ENCODE measurements at places on chromosomes 1 and 21. TPM values are rescaled to one million over a fixed set of nuclear protein-coding genes. Genes with fewer than 3 reads are reported as not detected.

NBPF10 gene
- polyA plus RNA-seq = 0.36 TPM

DNA sequence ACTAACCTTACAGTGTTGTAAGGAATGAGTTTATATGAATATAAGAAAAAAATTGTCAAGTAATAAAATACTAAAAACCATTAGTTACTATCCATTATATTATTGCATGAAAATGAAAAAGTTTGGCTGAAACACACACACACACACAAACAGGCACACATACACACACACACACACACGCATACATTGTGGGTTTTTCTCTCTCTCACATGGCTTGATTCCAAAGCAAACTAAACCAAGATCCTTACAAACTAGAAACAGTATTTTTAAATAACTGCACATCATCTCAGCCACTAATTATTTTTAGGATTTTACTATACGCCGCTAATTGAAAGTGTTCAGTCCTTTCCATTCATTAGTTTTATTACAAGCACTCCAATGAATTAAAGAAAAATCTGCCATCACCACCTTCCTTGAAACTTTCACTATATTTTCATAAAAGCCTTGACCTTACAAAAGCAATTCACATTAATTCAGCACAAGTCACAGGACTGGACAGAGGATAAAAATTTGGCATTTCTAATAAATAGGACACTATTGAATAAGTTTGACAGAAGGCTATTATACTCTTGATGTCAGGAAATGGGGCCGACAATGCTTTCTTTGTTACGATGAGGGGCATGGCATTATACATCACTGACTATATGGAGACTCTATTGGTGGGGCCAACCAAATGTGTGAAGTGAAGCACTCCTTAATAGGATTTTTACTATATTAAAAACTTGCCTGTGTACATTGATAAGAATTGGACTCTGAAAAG is 187.0 kb upstream of the ESRRG start:
- DNase-seq = no peak

DPYD gene
- 5.1 TPM for polyA plus RNA-seq

TEKT2 gene
- not detected for polyA plus RNA-seq

GLIS1 gene
- not detected for polyA plus RNA-seq

- no peak for DNase-seq
Measured at GRCh38 chr1:114292835-114293234, 139.2 kb upstream of the SYT6 start.

HSD3B1 gene
- polyA plus RNA-seq = not detected

KMO gene
- 0.36 TPM for polyA plus RNA-seq

DNA sequence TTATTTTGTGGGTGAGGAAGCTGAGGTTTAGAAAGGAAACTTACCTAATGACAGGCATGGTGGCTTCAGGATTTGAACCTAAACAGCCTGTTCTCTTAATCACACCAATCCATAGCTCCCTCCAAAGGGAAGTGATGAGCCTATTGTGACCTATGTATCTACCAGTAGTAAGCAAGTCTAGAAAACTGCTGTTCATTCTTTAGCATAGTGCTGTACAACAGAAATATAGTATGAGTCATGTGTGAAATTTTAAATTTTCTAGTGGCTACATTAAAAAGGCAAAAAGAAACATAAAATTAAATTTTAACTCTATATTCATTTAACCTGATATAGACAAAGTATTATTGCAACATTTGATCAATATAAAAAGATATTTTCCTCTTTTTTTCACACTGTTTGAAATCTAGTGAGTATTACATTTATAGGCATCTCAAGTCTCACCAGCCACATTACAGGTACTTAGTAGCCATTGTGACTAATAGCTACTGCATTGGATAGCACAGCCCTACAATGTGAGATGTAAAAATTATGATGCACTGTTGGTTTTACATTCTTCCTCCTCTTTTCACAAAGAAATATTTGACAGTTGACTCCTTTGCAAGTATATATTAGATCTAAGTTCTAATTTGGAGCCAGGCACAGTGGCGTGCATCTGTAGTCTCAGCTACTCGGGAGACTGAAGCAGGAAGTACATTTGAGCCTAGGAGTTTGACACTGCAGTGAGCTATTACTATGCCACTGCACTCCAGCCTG is 16.6 kb downstream of the IPO9 start:
- DNase-seq = no peak

DNA sequence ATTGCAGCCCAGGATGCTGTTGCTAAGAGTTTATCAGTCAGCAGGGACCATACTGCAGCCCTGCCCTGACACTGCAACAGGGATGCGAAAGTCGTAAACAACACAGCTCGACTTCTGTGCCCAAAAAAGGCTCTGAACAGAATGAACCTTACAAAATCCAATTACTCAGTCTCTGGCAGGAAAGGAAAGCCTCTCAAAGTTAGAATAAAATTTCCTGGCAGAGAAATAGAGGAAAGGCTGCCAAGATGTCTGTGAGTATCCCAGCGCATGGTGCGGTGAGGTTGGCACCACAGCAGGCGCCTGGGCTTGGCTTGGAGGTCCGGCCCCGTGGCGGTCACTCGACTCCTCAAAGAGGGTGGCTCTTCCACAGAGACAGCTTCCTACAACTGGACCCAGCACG is 185.8 kb downstream of the PCP4 start:
- no peak for DNase-seq

DNMT3L gene
- 0.09 TPM for polyA plus RNA-seq

DENND2C gene
- 0.16 TPM for polyA plus RNA-seq

- peak; percentile 36 for DNase-seq
Measured at GRCh38 chr1:154186177-154186576, 5.7 kb downstream of the TPM3 start.

DNA sequence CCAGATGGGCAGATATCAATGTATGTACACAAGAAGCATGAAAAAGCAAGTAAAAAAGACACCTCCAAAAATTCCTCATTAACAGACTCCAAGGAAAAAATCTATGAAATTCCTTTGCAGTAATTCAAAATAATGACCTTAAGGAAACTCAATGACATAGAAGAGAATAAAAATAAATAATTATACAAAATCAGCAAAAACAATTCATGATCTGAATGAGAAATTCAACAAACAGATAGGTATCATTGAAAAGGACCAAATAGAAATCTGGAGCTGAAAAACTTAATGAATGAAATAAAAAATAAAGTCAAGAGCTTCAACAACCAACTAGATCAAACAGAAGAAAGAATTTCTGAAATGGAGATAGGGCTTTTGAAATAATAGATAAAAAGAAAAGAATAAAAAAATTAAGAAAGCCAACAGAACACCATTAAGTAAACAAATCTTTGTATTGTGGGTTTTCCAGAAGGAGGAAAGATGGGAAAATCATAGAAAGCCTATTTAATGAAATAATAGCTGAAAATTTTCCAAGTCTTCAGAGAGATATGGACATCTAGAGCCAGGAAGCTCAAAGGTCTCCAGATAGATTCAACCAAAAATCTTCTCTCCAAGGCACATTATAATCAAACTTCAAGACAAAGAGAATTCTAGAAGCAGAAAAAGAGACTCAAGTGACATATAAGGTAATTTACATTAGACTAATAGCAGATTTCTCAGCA is 52.0 kb upstream of the KCNK1 start:
- DNase-seq = no peak

GRCh38 chr21:44686000-44686781 is 4.2 kb upstream of the KRTAP12-1 start:
- DNase-seq = no peak

CFHR5 gene
- not detected for polyA plus RNA-seq

CFHR3 gene
- polyA plus RNA-seq = 0.47 TPM

LEPR gene
- polyA plus RNA-seq = 3.1 TPM

DNA sequence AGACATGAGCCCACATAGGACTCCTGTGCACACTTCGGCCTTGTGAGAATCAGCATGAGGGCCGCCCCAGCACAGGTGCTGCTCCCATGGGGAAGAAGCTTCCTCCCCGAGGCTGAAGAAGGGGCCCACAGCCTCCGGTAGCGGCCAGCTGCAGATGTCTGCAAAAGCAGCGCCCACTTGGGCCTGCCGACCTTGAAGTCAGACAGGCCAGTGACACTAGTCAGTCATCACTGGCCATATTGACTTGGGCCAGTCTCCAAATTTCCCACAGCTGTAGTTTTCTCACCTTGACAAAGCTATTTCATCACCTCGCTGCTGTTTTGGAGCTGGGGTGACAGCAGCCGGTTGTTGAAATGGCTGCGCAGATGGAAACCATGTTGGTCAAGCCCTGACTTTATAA is 83.0 kb downstream of the RIPK4 start:
- no peak for DNase-seq

ANKRD35 gene
- polyA plus RNA-seq = not detected

DNA sequence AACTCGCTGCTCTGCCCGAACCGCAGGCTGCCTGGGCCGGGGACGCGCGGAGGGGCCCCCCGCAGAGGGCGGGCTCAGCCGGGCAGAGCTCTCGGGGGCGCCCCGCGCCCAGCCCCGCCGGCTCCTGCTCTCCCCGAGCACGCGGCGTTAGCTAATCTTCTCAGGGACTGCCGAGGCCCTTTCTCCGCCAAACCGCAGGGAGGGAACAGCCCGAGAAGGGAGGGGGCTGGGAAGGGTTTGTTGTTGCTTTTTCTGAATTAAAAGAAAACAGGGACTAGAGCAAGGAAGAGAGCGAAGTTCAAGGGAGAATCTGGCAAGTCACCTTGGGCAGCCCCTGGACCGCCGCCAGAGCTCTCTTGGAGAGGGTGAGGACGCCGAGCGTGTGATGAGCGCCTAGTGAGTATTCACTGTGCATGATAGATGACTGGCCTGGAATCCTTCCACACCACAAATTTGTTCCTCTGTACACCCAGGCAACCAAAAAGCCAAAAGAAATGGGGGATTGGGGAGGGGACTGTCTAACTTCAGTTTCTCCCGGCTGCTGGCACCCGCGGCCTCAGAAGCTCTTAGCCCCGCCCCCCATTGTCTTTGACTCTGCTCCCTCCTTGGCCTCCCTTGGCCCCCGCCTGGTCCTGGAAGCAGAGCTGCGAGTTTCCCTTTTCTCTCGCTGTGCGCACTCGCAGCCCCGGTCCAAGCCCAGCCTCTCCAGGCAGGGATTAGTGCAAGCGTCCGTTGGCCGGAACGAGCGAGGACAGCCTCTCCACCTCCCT is 19.7 kb upstream of the LMX1A start:
- DNase-seq = no peak

DNA sequence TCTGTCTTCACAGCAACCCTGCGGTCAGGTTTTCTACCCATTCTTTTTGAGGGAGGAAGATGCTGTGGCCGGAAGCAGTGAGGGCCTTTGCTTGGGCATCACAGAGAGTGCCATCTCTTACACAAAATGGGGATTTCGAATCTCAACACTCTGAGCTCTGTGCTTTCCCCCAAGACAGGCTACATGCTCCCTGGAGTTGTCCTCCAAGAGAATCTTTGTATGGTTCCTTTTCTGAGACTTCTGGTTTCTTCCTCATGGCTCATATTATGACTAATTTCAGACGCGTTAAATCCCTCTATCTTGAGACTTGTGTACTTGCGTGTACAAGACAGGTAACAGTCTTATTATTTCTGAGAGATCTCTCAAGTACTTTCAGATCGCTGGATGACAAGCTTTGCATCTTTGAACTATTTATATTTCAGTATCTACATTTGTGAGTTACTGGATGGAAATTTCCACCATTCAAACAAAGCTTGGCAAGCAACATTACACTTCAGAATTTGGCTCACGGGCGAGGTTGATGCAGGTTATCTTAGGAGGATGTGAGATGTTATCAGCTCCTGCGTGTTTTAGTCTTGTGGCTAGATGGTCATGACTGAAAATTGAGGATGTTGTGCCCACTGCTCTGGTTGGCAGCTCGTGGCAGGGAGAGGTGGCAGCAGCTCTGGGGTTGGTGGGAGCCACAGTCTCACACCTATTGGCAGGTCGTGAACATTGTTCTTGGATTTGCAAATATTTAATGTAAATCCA is 19.4 kb downstream of the ABCG1 start:
- no peak for DNase-seq

ATP5PO gene
- polyA plus RNA-seq = 143 TPM

GRCh38 chr21:42448686-42449085 is 45.0 kb downstream of the UBASH3A start:
- no peak for DNase-seq

ARMH1 gene
- 1.7 TPM for polyA plus RNA-seq

AGBL4 gene
- not detected for polyA plus RNA-seq

KRTAP21-2 gene
- polyA plus RNA-seq = not detected

DNA sequence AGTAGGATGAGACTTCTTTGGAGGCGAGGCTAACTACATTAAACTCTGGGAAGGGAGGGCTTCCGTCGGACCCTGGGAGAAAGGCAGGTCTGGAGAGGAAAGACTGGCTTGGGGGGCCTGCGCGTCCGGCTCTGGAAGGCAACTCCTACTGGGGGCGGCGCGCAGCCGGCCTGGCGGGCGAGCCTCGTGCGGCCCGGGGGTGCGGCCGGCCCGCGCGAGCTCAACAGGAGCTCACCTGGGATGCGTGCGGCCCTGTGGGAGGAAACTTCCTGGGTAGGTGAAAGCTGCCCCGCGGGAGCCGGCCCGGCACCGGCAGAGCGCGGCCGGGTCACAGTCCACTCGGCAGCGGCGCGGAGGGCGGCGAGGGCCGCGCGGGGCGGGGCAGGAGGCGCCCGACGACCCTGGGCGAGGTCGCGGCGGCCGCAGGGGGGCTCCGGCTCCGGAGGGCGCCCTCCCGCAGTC is 449 bp downstream of the EPS15 start:
- no peak for DNase-seq

GRCh38 chr1:233909195-233909594 is 4.7 kb downstream of the SLC35F3 start:
- DNase-seq = peak; percentile 94

LCE1D gene
- polyA plus RNA-seq = not detected

DNA sequence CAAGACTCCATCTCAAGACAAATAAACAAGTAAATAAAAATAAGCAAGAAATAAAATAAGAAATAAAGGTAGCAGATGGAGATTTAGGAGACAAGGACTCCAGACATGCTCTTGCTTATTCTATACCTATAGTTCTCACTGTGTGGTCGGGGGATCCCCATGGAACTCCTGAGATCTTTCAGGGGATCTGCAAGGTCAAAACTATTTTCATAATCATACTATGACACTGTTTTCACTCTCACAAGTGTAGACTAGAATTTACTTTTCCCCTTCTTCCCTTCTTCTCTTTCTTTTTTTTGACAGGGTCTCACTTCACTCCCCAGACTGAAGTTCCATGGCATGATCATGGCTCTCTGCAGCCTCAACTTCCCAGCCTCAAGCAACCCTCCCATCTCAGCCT is 29.8 kb upstream of the NLRP3 start:
- DNase-seq = no peak

ADAMTS1 gene
- polyA plus RNA-seq = 0.18 TPM

- no peak for DNase-seq
Measured at GRCh38 chr1:6603915-6604558, 1.4 kb upstream of the KLHL21 start.

Data from A549 (cell line).